ENCODE measurements at places on chromosomes 5 and 9.
A peak's percentile ranks its signal among the peaks of the same experiment; 100 is the strongest.

GRCh38 chr5:138463419-138464007, 1.8 kb upstream of the EGR1 start:
- peak; percentile 36 for DNase-seq

GRCh38 chr9:10235376-10235775, 377.4 kb downstream of the PTPRD start:
- DNase-seq: no peak

DNA sequence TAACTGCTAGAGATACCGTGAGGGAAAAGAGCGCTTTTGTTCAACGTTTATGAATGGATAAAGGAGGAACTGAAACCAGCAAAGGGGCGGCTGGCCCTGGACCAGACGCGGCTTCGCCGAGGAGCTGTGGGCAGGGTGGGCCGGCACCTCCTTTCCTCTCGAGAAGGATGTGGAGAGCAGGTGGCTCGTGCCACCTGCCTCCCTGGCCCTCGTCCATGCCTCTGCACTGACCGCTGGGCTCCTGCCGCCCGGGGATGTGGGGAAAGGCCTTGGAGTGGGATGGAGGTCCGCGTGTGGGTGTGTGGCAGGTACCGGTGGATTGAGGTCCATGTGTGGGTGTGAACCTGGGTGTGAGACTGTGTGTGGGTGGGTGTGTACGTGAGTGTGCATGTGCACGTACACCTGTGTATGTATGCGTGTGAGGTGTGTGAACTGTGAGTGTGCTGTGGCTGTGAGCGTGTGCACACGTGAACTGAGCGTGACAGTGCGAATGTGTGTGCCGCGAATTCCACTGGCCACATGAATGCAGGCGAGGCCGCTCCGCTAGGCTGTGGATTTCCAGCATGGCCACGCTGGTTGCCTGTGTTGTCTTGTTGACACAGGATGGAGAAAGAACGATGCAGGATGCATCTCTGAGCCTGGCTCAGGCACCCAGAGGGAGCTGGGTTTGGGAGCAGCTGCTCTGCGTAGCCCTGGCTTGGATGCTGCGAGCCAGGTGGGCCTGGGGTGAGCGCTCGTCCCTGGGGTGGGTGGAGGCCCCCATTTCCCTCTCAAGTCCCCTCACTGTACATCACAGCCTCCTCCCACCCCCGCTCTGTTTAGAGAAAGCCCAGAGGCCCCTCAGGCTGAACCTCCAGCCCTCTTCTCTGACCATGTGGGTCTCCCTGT, 4.4 kb upstream of the CEP72 start:
- no peak for DNase-seq

- no peak for DNase-seq
Measured at GRCh38 chr5:64942460-64942859, 173.7 kb downstream of the CWC27 start.

GRCh38 chr9:33867747-33868439, 50.9 kb downstream of the UBE2R2 start:
- DNase-seq: no peak

DNA sequence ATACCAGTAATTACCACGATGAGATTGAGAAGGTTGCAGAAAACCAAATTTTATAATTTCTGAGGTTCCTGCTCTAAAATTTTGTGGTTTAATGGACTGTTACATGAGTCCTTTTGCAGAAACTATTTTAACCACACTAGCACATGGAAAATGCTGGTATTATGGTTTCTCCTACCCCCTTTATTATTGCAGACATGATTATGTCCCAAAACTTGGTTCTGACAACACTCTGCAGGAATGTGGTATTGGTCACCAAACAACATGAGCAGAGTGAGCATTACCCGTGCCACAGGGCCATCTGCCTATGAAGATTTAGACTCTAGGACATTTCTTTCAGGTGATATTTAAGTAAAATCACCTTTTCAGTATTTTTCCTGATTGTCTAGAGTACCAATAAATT, 2.8 kb upstream of the ECM2 start:
- DNase-seq: no peak

GRCh38 chr9:135753391-135754105, 51.6 kb downstream of the KCNT1 start:
- no peak for DNase-seq

DNA sequence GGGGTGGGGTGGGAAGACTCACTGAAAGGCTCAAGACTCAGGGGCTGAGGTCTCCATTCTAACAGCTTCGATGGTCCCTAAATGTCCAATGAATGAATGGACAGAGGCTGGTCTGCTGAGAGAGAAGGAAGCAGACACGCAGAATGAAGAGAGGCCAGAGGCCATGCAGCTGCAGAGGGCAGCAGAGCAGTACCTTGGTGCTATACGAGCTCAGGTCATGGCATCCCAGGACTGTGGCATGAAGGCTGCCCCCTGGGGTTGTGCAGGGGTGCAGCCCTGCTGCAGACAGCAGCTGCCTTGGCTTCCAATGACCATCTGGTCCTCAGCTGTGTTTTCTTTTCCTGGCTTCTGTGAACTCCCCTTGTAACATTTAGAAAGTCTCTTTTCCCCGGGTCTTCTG, 15.2 kb upstream of the CORO2A start:
- DNase-seq: no peak

- DNase-seq: no peak
Measured at GRCh38 chr9:89436963-89437625, 60.8 kb downstream of the SEMA4D start.

DNA sequence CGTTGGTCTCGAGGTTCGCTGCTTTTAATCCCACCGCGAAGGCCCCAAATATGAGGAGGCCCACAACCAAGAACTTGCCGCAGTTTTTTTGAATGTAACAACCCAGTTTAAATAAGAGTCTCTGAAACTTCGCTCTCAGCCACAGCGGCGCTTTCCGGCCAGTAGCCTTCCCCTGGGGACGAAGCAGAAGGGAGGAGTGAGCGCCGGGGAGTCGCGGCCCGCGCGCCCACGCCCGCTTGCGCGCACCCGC, 10.4 kb downstream of the PTCH1 start:
- peak; percentile 22 for DNase-seq

DNA sequence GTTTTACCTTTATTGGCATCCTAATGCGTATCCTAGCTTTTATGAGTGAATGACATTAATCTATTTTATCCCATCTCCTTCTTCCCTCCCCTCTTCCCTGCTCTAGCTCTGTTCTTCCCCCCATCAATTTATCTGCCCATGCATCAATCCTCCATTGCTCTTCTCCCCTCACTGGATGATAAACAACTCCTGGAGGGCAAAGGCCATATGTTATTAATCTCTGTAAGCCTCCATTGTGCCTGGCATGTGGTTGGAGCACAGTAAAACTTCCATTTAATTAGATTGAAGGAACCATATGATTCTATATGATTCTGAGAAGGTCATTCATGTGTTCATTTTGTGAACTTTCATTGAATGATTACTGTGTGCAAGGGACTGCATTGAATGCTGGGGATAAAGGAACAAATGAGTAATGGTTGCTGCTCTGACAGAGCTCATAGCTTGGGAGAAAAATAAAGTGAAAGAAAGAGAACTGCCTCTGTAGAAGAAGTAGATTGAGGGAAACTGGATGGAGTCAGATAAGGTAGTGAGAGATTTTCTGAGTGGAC, 85.0 kb downstream of the MEGF10 start:
- DNase-seq: no peak

GRCh38 chr5:178790371-178790770, 59.9 kb upstream of the ZNF354A start:
- no peak for DNase-seq

GRCh38 chr9:124934290-124934689, 6.6 kb downstream of the GOLGA1 start:
- DNase-seq: no peak

DNA sequence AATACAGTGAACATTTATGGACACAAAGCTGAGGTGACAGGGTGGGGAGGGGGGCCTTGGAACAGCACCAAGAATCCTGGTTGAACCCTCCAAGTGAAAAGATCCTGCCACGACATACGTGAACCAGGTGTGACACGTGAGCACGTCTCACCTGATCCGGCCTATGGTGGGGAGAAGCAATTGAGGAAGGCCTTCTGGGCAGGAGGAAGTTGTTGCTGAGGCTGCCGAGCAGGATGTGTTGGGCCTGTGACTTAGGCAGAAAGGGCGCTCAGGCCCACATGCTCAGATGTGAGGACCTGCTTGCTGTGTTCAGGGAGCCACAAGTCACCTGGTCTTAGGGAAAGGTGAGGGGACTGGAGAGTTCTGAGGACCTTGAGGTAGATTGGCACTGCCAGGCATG, 2.5 kb upstream of the MAPK9 start:
- DNase-seq: peak; percentile 10

- no peak for DNase-seq
Measured at GRCh38 chr5:137735555-137736284, at the start of gene KLHL3. KLHL3 (minus strand) TSS chr5:137736089; CDS start chr5:137735646, 443 bp downstream.

- no peak for DNase-seq
Measured at GRCh38 chr9:20754556-20754955, 70.5 kb downstream of the FOCAD start.

DNA sequence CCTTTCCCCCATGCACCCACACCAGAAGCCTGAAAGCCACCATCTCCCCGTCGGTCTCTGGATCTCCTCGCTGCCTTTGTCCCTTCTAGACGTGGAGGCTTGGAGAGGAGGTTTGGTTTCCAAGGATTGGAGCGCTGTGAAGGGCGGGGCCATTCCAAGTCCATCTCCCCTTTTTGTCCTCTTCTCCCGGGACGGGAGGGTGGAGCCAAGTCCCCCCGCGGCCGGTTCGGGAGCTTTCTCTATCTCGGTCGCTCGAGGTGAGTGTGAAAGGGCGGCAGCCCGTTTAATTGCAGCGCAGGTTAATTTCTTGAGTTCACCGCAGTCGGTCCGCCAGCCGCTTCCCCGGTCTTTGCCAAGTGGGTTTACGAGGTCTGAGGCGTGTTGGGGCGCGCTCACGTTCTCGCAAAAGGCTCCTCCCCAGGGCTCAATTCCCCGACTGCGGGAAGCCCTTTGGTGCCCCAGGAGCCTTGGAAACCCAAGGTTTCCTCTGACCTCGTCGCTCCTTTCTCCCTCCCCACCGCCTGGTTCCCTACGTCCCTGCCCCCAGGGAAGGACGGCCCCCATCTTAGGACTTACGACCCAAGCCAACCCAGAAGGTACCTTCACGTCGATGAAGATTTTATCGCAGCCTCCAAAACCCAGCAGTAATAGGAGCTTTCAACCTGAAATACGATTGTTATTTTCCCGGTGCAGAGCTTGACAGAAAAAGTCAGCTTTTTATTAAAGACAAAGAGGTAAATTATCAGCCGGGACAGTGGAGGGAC, 2.8 kb upstream of the ZNF462 start:
- DNase-seq: no peak

DNA sequence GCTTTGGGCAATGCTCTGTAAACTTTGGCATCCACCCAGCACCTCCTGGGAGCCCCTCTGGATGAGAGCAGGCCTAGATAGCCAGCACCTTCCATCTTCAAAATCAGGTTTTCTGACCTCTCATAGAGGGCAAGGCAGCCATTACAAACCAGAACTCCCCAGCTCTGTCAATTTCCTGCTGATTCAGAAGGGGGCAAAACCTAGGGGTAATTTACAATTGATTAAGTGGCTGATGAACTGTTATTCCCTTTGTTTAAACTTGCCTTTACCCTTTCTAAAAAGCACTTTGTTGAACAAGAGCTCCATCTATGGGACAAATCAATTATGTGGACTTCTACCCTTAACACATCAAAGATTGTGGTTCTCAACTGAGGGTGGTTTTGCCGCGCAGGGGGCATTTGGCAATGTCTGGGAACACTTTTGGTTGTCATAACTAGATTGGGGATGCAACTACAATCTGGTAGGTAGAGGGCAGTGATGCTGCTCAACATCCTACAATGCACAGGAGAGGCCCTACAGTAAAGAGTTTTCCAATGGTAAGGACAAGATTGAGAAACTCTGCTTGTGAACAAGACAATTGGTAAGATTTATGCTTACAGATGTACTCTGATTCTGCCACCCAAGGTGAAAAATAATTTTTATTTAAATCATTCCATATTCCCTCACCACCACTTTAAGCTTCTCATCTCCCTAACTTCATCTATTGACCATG, 184.1 kb downstream of the MARCHF11 start:
- peak; percentile 74 for DNase-seq

DNA sequence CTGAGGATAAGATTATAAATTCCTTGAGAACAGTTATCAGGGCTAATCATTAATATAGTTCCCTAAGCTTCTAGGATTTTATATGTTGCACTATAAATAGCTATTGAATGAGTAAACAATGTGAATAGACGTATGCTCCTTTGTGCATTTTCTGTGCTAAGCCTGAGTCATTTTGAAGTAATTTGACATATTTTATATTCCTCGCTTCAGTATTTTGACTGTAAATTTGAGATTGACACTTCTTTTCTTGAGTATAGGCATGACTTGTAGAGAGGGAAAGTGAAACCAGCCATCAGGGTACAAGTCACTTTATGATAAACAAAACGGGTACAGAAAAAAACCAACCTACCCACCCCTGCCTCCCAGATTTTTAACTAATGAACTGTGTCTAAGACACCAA, 367.7 kb upstream of the PRR16 start:
- DNase-seq: no peak

DNA sequence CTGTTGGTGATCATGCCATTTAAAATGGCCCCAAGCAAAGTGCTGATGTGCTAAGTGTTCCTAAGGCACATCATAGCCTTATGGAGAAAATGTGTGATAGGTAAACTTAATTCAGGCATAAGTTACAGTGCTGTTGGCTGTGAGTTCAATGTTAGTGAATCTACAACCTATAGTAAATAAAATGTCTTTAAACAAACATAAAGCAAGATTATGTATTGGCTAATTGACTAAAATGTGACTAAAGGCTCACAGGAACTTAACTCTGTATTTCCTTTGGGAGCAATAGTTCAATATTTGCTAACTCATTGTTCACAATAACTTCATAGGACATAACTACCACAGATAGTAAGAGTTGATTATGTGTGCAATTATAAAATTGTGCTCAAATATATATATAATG, 49.4 kb upstream of the LRRC19 start:
- DNase-seq: no peak

DNA sequence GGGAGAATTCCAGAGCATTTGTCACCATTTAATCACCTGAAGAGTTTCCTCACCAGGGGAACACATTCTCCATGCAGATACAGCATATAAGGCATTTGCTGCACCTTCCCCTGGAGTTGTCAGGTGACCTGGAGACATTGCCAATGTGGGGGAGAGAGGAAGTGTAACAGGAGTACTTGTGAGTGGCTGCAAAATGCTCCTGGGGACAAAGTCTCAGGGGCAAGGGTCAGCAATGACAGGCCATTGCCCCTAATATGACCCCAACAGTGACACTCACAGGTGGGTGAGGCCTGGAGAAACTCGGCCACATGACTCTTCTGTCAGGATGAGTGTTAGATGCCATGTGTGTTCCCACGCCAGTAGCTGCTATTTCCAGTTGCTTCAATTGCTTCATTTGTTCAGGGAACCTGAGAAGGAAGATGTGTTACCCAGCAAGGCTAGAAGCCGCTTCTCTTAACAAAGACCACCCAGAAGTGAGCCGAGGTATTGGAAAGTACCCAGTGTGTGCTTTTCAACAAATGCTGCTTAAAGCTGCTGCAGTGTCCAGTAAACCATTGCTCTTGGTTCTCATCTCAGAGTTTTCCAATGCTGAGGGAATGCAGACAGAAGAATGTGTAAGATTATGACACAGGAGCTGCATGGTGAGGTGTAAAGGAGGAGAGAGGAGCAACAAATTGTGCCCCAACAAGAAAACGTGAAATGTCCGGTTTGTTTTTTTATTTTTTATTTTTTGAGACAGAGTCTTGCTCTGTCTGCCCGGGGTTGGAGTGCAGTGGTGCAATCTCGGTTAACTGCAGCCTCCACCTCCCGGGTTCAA, 128.2 kb upstream of the SLC44A1 start:
- DNase-seq: no peak

GRCh38 chr5:179963375-179963774, 55.7 kb upstream of the TBC1D9B start:
- DNase-seq: no peak
